ENCODE measurements at places on chromosomes 3 and 15. TPM values are rescaled to one million over a fixed set of nuclear protein-coding genes. Genes with fewer than 3 reads are reported as not detected.
A peak's percentile ranks its signal among the peaks of the same experiment; 100 is the strongest.

GOLGA6L4 gene
- total RNA-seq = 0.15 TPM

GRCh38 chr3:148232389-148232788 is 465.3 kb upstream of the AGTR1 start:
- DNase-seq = no peak
- no peaks in the 10 kb centered on the region for H3K36me3 ChIP-seq
- no peaks in the 10 kb centered on the region for H3K27me3 ChIP-seq
- H3K27ac ChIP-seq = no peak overlapping the region
- H3K4me1 ChIP-seq = no peaks in the 10 kb centered on the region

DNA sequence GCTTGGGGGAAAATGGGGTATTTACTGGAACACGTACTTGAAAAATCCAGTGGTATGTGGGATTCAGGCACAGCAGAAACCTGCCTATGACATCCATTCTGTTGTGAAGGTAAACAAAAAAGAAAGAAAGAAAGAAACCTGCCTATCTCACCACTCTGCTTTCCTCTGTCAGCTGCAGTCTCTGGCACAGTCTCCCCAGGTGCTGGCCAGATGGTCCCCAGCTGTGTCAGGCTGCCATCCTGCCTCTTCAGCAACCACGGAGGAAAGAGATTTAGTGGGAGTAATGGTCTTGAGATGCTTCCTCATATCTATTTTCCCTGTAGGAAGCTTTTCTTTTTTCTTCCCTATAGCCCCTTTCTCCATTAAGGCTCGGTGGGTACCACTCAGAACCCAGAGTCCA is 2.5 kb upstream of the PXYLP1 start:
- no peak overlapping the region for H3K4me3 ChIP-seq
- DNase-seq = no peak
- no peaks in the 10 kb centered on the region for H3K4me1 ChIP-seq
- H3K27me3 ChIP-seq = no peaks in the 10 kb centered on the region
- H3K36me3 ChIP-seq = no peaks in the 10 kb centered on the region

DNA sequence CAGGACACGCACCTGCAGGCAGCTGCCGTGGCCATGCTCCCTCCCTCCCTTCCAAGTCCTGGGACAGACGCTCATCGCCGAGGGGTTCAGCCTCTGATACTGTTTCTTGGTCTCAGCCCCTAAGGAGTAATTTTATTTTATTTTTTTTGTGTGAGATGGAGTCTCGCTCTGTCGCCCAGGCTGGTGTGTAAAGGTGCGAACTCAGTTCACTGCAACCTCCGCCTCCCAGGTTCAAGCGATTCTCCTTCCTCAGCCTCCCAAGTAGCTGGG is 53.7 kb downstream of the ADAMTS7 start:
- no peaks in the 10 kb centered on the region for H3K4me1 ChIP-seq
- no peak for DNase-seq
- H3K27ac ChIP-seq = peak overlapping the region; percentile 80
- H3K36me3 ChIP-seq = no peaks in the 10 kb centered on the region

DNA sequence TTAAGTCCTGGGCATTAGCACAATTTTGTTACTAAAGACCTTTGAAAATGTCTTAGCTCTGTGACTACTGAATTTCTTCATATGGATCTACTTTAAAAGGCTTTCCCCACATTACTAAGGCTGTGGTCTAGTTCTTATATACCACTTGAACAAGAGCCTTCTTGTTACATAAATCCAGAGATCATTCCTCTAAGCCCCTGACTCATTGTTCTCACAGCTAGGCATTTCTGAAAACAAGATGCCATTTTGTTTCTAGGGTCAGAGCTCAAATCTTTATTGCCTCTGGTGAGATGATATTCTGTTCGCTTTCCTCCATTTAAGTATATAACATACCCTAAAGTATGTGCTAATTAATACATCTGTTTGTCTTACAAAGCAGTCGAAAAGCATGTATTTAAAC is 29.8 kb upstream of the LPP start:
- no peaks in the 10 kb centered on the region for H3K4me1 ChIP-seq
- no peaks in the 10 kb centered on the region for H3K36me3 ChIP-seq
- H3K27ac ChIP-seq = peak overlapping the region; percentile 60
- no peaks in the 10 kb centered on the region for H3K27me3 ChIP-seq
- H3K4me3 ChIP-seq = no peak overlapping the region
